Activated CD4-positive, alpha-beta memory T cell treated with anti-CD3 and anti-CD28 coated beads for 36 hours (primary cell): ENCODE measurements at places on chromosomes 3 and 15. TPM values are rescaled to one million over a fixed set of nuclear protein-coding genes. Genes with fewer than 3 reads are reported as not detected.

DNA sequence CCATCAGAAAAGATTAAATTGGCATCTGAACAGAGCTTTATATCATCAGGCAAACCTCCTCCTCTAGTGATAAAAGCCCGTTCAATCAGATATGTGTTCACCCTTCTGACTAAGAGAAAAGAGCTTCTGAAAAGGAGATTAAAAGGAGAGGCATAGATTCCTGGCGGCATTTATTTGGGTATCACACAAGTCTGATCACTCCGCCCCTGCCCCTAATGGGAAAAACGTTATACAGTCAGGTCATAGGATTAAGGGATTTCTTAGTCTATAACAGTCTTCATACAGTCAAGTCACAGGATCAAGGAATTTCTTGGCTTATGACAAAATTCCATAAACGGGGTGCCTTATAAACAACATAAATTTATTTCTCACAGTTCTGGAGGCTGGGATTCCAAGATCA lies 295.4 kb upstream of the SATB1 start:
- H3K4me3 ChIP-seq = no peak overlapping the region
- peaks cover 25% of the 10 kb centered on the region for H3K36me3 ChIP-seq
- H3K27ac ChIP-seq = peak overlapping the region; percentile 46
- peaks cover 77% of the 10 kb centered on the region for H3K4me1 ChIP-seq
- no peak for DNase-seq

- no peak overlapping the region for H3K27ac ChIP-seq
- H3K4me1 ChIP-seq = peaks cover 14% of the 10 kb centered on the region
- H3K36me3 ChIP-seq = peaks cover 2% of the 10 kb centered on the region
- peak overlapping the region; percentile 77 for H3K4me3 ChIP-seq
- no peaks in the 10 kb centered on the region for H3K27me3 ChIP-seq
Observed at GRCh38 chr3:49427586-49427985, 1.5 kb downstream of the NICN1 start.

Gene KBTBD8
- 15.5 TPM for total RNA-seq

- H3K4me1 ChIP-seq = no peaks in the 10 kb centered on the region
- H3K36me3 ChIP-seq = no peaks in the 10 kb centered on the region
- DNase-seq = no peak
Observed at GRCh38 chr3:62261736-62262135, 111.6 kb downstream of the FEZF2 start.

- peaks cover 15% of the 10 kb centered on the region for H3K4me1 ChIP-seq
- peaks cover 49% of the 10 kb centered on the region for H3K36me3 ChIP-seq
- no peak overlapping the region for H3K4me3 ChIP-seq
- no peaks in the 10 kb centered on the region for H3K27me3 ChIP-seq
- no peak overlapping the region for H3K27ac ChIP-seq
Observed at GRCh38 chr3:68984011-68984530, 29.4 kb downstream of the EOGT start.

GRCh38 chr15:38171973-38172372 lies 80.7 kb upstream of the SPRED1 start:
- H3K36me3 ChIP-seq = no peaks in the 10 kb centered on the region
- H3K27ac ChIP-seq = no peak overlapping the region
- DNase-seq = no peak
- H3K4me3 ChIP-seq = no peak overlapping the region
- peaks cover 12% of the 10 kb centered on the region for H3K27me3 ChIP-seq
- no peaks in the 10 kb centered on the region for H3K4me1 ChIP-seq

GRCh38 chr3:194661374-194661773 lies 10.6 kb downstream of the LSG1 start:
- no peak for DNase-seq
- H3K4me1 ChIP-seq = peaks cover 17% of the 10 kb centered on the region
- no peak overlapping the region for H3K27ac ChIP-seq
- no peak overlapping the region for H3K4me3 ChIP-seq
- no peaks in the 10 kb centered on the region for H3K27me3 ChIP-seq

DNA sequence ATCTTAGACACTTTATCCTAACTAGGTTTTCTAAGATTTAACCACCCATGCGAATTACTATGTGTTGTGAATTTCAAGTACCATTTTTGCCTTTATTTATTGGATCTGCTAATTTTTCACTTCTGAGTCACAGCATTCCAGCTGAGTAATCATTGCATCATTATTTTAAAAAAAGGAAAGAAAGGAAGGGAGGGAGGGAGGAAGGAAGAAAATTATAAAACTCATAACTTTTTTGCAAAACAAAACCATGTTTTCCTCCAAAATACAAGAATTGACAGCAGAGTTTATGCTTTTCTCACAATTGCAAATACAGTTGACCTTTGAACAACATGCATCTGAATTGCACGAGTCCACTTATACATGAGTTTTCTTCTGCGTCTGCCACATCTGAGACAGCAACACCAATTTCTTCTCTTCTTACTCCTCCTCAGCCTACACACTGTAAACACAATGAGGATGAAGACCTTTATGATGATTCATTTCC lies 651.4 kb upstream of the NECTIN3 start:
- H3K4me1 ChIP-seq = no peaks in the 10 kb centered on the region
- no peak overlapping the region for H3K4me3 ChIP-seq
- peaks cover 2% of the 10 kb centered on the region for H3K27me3 ChIP-seq
- H3K36me3 ChIP-seq = no peaks in the 10 kb centered on the region
- H3K27ac ChIP-seq = no peak overlapping the region
- no peak for DNase-seq
